Right ventricle myocardium superior (tissue), 1 donor: ENCODE measurements at places on chromosomes 5 and 9. TPM values are rescaled to one million over a fixed set of nuclear protein-coding genes. Genes with fewer than 3 reads are reported as not detected.

DNA sequence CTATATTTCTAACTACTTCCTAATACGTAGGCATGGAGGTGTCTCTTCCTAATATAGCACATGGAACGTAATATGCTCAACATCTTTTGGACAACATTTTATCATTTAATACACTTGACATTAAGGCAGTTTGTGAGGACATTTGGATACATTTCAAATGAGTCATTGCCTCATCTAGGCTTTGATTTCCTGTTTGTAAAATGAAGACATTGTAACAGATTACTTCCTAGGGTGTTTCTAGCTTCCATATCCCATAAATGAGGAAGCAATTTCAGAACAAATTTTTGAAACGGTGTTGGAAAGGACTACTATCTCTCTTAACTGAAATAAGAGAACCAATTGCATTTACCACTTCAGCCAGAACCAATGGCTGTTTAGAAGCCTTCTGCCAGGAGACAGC lies 38.7 kb downstream of the SLC28A3 start:
- DNase-seq = no peak

DNA sequence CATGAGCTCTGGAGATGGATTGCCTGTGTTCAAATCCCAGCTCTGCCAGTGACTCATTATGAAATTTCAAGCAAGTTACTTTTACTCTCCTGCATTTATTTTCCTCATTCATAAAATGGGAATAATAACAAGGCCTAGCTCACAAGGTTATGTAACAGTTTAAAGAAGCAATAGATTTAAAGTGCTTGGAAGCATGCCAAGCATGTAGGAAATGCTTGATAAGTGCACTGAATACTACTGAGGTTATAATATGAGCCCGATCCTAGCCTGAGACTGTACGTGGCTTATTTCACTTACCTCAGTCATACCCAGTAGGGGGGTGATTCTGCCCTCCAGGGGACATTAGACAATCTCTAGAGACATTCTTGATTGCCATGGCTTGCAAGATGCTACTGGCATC lies 734.1 kb upstream of the WWC1 start:
- no peak for DNase-seq

DNA sequence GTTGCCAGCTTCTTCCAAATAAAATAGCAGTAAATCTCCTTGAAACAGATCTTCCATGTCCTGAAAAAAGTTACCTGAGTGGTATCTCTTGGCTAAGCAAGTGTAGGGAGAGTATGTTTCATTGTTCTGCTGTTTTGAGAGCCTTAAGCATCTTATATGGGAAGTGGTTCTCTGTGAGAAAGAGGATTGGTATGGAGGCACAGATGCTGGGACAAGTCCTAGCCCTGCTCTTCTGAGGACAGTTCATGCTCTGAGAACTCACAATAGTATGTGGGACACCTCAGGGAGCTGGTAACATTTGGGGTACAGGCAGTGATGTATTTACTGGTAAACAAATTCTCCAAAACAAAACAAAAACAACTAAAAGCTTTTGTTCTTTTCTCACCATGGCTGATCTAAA lies 2.0 kb downstream of the PPP3R2 start:
- DNase-seq = no peak

DNA sequence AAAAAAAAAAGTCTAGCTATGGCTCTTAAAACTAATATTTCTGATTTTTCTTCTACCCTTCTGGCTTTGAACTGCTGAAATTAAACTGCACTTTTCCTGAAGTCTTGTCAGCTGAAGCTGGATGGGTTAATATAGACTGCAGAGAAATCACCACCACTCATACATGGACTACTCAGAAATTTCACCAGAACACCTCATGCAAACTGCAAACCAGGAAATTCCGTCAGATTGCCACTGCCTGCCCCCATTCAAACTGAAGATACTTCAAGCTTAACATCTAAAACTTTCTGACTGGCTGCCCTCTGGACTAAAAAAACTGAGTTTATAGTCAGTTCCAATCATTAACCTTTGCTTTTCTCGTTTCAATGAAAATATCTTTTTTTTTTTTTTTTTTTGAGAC lies 11.6 kb upstream of the ANXA2R start:
- DNase-seq = no peak

GRCh38 chr5:135395451-135395850 lies 3.6 kb downstream of the MACROH2A1 start:
- DNase-seq = no peak

Gene NNT
- total RNA-seq = 573 TPM

Gene PTPN3
- total RNA-seq = 38.6 TPM

Gene HTR1A
- total RNA-seq = not detected
